ENCODE measurements at places on chromosomes 4 and X. TPM values are rescaled to one million over a fixed set of nuclear protein-coding genes. Genes with fewer than 3 reads are reported as not detected.

Gene FATE1
- not detected for total RNA-seq

Gene ARX
- not detected for total RNA-seq

Gene XG
- 0.11 TPM for total RNA-seq

Gene MGARP
- not detected for total RNA-seq

Gene AFP
- not detected for total RNA-seq

Gene GIMD1
- not detected for total RNA-seq

Gene F9
- total RNA-seq, result not detected

Gene RRH
- total RNA-seq, result not detected

Gene PAK3
- 1.7 TPM for total RNA-seq

Gene SLIT2
- total RNA-seq, result 0.65 TPM

Gene ALAS2
- total RNA-seq, result not detected

Gene SRPX
- total RNA-seq, result 84.5 TPM

Gene CXCR3
- total RNA-seq, result not detected

Gene AMBN
- not detected for total RNA-seq

Gene SASH3
- not detected for total RNA-seq

Gene PLCXD1
- total RNA-seq, result 7.3 TPM

Gene DDX53
- total RNA-seq, result not detected

Gene PDGFC
- total RNA-seq, result 21.5 TPM

Gene MAGEC1
- not detected for total RNA-seq

Gene SOX3
- total RNA-seq, result not detected

Gene PRICKLE3
- total RNA-seq, result 3.6 TPM

Gene TNIP3
- total RNA-seq, result 0.09 TPM

Gene POU4F2
- not detected for total RNA-seq

Gene MAGEA11
- total RNA-seq, result not detected

Gene USP11
- total RNA-seq, result 39.0 TPM

Gene CT83
- not detected for total RNA-seq

Gene CC2D2A
- total RNA-seq, result 4.6 TPM

Gene DRD5
- total RNA-seq, result not detected

Gene TCEAL6
- total RNA-seq, result not detected

Gene UGT2A1
- not detected for total RNA-seq

Gene NSDHL
- total RNA-seq, result 9.6 TPM

Gene STIM2
- 20.4 TPM for total RNA-seq

Gene LEF1
- 0.22 TPM for total RNA-seq

Gene TMEM144
- total RNA-seq, result 4.5 TPM

Gene NDP
- total RNA-seq, result not detected

Gene UBA1
- 79.4 TPM for total RNA-seq

Gene NPNT
- total RNA-seq, result 0.11 TPM

Gene TGIF2LX
- total RNA-seq, result not detected

Gene ADGRA3
- total RNA-seq, result 16.7 TPM

Gene BST1
- 77.7 TPM for total RNA-seq
